ENCODE measurements at places on chromosomes 12 and 14.

DNA sequence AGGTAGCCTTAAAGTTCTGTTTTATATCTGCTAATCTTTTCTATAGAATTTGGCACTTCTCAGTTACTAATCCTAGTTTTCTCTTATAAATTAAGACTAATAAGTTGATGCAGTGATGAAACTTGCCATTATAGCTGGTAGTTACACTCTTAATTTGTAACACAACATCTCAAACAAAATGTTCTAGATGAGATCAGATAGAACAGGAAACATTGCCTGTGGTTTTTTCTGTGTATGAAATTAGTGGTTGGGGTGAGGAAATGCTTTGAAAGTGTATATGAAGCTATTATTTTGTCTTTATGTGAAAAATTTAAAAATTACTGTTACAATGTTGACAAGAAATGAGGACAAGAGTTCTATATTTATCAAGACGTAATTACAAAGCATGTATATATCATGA is 91.9 kb downstream of the PCNX1 start:
- no peak for DNase-seq

DNA sequence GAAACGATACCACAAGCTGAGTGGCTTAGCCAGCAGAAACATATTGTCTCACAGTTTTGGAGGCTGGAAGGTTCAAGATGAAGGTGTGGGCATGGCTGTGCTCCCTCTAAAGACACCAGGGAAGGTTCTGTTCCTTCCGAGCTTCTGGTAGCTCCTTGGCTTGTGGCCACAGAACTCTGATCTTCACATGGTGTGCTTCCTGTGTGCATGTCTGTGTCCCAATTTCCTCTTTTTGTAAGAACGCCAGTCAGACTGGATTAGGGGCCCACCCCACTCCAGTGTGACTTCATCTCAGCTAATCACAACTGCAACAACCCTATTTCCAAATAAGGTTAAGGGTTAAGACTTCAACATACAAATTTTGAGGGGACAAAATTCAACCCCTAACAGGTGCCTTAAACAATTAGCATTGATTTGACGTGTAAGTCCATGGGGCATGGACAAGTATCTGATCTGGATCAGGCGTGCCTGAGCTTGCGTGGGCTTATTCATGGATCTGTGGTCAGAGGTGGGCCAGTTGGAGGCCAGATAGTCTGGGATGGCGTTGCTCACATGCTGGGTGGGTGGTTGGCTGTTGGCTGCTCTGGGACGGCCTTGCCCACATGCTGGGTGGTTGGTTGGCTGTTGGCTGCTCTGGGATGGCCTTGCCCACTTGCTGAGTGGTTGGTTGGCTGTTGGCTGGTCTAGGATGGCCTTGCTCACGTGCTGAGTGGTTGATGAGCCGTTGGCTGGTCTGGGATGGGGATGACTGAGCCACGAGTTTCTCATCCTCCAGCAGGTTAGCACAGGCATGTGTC is 88.5 kb downstream of the LGMN start:
- no peak for DNase-seq

- no peak for DNase-seq
Observed at GRCh38 chr12:71125515-71125914, 32.3 kb downstream of the TSPAN8 start.

DNA sequence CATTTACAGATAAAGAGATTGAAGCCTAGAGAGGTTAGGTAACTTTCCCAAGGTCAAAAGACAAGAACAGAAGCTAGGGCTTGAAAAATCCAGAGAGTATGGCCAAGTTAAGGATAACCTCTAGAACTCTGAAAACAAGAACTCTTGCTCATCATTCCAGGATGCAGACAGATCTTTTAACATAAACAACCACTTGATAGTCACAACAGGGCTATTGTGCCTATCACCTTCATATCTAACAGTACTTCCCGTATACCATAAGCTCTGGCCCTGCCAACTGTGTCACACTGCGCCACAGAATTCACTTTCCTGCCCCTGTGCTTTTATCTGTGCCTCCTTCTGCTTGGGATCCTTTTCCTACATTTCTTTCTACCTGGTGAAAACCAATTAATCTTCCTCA is 18.2 kb downstream of the ERP29 start:
- no peak for DNase-seq

- DNase-seq = no peak
Observed at GRCh38 chr12:48696626-48697025, 14.6 kb upstream of the KANSL2 start.

DNA sequence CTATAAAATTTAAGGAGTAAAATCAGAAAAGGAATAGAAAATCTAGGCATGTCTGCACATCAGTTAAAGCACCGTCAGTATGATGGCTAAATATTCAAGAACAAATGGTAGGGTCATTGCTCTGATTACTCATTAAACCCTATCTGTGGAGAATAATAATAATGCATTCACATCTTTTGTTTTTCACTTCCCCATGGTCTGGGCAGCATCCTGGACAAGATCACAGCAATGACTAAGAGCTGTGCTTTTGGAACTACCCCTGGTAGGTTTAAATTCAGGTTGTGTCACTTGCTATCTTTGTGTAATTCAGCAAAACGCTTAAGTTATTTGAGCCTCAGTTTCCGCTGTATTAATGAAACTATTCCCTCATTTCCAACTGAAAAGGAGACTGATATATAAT is 33.1 kb downstream of the C12orf42 start:
- no peak for DNase-seq

GRCh38 chr14:61331992-61332657 is 10.7 kb downstream of the PRKCH start:
- DNase-seq = no peak

DNA sequence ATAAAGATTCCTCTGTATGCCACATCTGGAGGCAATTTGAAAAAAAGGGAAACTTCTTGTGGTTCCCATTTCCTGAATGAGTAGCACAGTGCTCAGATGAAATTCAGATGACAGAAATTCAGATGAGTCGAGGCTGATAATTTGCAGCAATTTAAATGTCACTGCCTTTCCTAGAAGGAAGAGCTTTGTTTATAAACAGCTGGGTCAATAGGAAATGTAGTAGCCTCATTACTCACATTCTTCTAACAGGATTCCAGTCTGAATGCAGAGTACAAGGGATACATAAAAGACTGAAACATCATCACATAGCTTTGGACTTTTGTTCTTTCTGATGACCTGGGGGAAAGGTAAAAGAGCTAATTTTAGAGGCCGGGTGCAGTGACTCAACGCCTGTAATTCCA is 11.3 kb upstream of the DACT1 start:
- DNase-seq = peak; percentile 46

DNA sequence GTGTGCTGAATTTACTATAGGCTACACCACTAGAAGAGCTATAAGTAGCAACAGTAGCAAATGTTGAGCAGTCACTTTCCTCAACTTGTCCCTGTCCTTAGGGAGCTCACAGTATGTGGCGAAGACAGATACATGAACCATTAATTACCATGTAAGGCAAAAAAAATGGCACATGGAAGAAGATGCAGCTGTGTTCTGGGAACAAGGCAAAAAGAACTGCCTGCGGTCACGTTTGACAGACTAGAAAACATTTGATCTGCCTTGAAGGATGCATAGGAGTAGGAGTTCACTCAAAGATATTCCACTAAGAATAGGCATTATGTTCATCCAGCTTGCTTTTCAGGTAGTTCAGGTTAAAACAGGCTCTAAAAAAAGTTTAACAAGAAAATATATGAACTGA is 46.5 kb upstream of the IFNG-AS1 start:
- DNase-seq = no peak
